GM18507 (cell line): ENCODE measurements at places on chromosomes 5 and 9.

DNA sequence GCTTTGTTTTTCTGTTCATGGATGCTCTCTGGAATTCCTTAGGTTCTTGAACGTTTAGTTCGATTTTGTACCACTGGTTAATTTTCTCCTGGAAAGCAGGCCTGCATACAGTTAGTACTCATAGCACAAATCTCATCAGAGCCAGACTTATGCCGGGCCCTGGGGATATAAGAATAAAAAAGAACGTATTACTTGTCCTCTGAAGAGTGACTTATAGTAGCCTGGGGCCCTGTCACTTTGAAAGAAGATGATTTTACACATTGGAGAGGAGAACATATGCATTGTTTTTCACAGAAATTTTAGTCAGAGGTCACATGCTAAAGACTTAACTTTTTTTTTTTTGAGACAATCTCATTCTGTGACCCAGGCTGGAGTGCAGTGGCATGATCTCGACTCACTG lies 50.3 kb downstream of the ZNF462 start:
- no peak for DNase-seq

DNA sequence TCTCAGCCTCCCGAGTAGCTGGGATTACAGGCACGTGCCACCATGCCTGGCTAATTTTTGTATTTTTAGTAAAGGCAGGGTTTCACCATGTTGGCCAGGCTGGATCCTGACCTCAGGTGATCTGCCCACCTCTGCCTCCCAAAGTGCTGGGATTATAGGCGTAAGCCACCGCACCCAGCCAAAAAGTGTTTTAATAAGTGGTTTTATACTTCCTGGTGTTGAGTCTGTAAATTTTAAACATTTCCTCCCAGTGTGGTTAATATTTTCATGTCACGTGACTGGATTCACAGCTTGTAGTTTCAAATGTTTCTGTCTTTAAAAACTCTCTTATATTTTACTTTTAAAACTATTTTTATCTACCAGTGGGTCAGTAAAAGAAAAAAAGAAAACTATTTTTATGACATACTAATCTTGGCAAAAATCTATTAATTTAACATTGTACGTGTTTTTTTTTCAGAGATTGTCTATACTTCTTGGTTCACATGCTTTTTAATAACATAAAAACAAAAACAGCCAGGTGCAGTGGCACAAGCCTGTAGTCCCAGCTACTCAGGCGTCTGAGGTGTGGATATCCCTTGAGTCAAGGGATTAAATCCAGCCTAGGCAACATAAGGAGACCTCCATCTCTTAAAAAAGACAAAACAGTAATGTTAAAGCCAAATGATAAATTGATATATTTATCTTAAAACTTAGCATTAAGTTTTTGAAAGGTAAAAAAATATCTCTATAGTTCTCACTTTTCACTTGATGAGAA lies 117.1 kb downstream of the DMXL1 start:
- no peak for DNase-seq

DNA sequence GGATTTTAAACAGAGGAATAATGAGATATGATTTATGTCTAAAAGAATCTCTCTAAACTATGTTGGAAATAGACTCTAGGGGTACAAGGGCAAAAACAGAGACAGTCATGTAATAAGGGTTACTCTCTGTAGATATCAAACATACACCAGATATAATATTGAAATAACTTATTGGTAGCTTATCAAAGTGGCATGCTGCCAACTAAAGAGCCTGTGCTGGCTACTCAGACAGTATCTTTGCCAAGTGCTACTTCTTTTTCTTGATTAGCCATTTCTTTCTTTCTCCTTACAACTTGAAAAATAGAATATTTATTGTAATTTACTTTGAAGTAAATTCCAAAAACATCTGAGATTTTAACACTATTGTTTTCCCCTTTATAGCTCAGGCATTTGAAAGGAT lies 34.9 kb downstream of the ZFYVE16 start:
- no peak for DNase-seq

DNA sequence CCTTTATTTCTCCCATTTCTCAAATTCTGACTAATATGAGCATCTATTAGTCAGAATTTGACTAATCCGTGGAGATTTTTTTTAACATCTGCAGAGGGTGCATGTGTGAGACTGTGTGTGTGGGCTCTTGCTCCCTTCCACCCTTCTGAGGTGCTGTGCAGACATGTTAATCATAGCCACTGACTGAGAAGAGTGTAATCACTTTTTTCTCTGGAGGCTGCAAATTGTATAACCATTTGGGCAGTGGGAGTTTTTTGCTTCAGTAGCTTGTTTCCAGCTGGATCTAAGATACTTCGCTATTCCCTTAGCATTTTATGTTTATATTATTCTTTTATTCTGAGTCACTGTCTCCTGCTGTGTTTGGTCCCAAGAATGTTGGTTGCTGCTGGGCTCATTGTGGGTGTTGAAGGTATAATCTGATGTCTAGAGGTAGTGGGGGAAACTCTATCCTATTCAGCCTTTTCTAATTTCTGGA lies 66.2 kb downstream of the ARHGEF28 start:
- no peak for DNase-seq

DNA sequence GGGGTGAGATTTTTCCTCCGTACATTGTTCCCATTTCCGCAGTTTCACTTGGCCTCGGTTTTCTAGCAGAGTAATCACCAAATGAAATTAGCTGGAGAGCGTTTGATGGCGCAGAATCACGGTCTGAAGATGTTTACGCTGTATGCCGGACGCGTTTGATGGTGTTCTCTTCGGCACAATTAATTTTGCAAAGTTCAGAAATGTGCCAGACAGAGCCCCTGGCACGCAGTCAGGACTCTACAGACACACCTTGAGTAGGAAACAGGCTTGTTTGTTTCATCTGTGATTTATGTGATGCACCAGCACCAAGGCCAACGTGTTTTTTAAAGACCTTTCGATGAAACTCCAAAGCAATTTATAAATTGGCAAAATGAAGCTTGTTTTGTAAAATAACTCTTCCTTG lies 863 bp upstream of the LIFR start:
- no peak for DNase-seq

DNA sequence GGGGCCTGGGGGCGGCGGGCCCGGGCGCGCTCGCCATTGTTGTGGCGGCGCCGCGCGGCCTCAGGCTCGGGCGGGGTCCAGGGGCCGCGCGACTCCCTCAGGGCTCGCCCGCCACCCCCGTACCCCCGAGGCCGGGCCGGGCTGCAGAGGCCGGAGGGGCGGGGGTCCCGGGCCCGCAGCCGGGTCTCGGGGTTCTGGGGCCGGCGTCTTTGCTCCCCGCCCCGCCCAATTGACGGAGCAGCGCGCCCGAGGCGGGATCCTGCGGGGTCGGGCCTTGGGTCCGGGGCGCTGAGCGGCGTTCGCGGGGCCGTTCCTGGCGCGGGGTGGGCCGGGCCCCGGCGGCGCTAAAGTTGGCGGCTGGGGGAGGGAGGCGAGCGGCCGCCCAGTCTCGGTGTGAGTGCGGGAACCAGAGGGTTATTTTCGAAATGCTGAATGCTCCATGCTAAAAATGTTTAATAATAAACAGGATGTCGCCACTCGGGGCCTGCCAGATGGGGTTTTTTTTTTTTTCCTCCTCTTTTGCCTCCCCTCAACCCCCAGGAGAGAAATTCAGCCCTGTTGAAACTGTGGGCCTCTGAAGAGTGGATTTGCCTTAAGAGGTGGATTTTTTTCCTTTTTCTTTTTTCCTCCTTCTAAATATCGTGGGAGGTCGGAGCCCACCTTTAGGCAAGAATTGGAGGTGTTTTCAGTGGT lies 724 bp downstream of the PRRC2B start:
- DNase-seq, result no peak

DNA sequence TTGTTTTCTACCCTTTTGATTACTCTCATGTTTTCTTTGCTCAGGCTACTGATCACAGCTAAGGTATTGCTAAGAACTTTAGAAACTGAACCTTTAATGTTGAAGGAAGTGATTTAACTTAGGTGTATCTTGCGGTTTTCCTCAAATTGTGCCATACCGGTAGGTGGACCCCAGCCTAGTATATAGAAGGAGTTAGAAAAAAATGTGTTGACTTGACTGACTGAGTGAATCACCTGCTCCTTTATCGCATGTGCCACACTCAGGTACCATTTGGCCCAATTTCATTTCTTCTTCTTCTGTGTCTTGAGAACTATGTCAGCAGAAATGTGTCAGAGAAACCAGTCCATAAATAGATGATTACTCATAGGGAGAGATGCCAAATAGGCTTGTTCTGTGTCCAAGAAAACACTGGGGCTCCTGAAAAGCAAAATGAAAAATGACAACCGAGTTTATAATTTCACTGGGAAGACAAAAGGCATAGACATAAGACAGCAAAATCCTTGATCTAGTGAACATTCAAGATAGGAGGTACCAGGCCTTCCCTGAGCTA lies 19.4 kb downstream of the PLPPR1 start:
- DNase-seq, result no peak

DNA sequence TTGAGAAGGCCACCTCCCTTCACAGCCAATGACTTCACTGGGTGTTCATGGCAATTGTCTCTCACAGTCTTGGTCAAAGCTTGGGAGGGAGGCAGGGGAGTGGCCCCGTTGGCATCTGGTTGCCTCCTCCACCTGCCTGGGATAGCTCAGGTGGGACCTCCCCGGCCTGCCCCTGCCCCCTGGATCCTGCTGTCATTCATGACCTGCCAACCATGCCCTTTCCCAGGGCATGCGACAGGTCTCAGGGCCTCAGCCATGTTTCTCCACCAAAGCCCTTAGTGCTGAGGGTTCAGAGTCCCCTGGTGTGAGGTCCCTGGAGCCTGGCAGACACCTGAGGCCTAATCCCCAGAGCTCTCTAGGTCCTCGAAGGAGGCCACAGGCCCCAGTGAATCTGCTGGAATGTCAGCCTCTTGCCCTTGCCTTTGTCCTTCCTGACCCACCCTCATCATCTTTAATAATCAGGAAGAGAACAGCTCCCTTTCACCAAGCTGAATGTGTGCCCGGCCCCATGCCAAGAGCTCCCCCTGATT lies 5.6 kb downstream of the DAB2IP start:
- DNase-seq, result no peak

DNA sequence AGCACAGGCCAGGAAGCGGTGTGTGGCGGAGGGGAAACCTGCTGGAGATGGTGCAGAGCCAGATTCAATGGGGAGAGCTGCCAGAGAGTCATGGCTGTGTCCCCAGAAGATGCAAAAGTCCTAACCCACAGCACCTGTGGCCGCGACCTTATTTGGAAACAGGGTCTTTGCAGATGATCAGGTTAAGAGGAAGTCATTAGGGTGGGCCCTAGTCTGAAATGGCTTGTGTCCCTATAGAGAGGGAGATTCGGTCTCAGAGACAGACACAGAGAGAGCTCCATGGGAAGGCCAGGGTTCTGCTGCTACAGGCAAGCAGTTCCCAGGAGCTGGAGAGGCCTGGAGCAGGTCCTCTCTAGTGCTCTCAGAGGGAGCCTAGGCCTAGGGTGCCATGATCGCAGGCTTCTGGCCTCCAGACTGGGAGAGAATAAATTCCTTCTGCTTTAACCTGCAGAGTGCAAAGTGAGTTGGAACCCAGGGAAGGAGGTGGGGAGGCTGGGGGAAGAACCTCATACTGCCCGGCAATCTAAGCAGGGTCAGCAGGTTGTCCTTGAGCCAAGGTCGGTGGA lies 1.9 kb upstream of the LPCAT1 start:
- DNase-seq, result no peak

GRCh38 chr9:81579381-81579780 lies 110.0 kb downstream of the TLE1 start:
- DNase-seq, result no peak

GRCh38 chr9:132630116-132630515 lies 39.7 kb downstream of the DDX31 start:
- DNase-seq, result no peak

DNA sequence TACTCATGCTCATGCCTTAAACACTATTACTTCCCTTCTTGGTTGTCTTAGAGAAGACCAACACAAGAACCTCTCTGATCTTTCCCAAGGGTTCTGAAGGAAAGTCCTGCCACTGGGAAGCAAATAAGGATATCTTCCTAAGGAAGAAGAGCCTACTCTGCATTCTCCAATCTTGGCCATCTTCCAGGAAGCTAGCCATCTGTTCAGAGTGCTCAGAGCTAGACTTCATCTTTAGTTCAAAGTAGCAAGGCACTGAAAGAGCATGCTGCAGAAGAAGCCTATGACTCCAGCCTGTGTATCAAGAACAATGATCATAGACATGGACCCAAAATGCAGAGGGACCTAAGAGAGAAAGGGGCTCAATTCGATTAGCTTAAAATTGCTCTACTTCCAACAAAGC lies 114.7 kb downstream of the KIAA0825 start:
- DNase-seq, result no peak

GRCh38 chr9:122164286-122164685 lies 4.6 kb downstream of the MORN5 start:
- no peak for DNase-seq

DNA sequence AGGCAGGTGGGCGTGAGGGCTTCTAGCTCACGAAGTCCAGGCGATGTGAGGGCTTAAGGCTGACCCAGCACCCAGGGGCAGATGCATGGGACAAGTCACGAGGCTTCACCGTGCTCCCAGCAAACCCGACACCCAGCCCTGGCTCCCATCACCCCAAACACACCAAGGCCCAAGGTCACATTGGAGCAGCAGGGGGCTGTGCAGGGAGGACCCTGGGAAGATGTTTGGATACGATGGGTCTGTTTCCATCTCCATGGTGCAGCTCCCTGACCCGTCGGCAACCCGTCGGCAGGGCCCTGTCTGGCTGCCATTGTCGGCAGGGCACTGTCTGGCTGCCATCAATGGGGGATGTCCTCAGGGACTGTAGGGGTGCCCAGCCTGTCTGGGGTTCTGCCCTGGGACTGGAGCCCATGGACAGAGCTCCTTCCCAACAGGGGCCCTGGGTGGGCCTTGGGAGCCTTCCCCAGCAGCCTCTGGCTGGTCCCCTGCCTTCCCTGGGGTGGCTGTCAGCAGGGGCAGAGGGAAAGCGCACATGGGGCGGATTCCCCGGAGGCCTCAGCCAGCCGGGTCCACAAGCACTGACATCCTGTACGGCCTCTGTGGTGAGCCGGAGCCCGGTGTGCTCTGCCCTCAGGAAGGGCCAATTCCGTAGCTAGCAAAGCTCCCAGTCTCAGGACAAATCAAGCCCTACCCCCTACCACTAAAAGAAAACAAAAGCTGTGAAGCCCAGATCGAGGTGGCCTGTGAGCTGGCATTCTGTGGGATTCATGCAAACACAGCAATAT lies 47.1 kb downstream of the NACC2 start:
- DNase-seq, result no peak

DNA sequence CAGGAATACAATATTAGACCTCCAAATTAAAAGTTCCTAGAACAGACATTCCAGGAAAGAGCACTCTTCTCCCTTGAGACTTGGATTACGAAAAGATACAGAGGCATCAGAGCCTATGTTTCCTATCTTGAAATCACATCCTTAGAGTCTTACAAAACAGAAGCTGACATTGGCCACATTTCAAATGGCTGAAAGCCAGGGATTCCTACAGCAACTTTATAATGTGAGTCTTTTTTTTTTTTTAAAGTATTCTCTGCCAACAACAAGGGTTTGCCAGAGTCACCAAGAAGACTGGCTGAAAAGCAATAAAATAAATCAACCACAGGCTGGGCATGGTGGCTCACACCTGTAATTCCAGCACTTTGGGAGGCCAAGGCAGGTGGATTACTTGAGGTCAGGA lies 63.1 kb downstream of the TRPM6 start:
- DNase-seq, result no peak

DNA sequence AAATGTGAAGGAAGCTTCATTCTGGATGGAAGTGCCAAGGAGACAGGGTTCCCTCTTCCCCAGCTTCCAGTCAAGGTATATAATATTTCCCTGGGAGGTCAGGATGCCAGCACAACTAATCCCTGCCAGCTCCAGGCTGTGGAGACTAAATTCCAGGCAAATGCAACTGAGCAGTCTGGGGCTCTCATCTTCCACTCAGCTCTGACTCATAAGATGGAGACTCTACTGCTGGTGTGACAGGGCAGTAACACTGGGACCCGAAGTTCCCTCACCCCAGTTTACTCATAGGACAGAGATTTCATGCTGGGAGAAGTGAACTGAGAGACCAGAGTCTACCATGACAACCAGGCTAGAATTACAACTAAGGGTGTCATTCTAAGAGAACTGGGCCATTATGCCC lies 235.4 kb downstream of the FSTL4 start:
- no peak for DNase-seq
